ENCODE measurements at places on chromosomes 11 and 22.
A peak's percentile ranks its signal among the peaks of the same experiment; 100 is the strongest.

DNA sequence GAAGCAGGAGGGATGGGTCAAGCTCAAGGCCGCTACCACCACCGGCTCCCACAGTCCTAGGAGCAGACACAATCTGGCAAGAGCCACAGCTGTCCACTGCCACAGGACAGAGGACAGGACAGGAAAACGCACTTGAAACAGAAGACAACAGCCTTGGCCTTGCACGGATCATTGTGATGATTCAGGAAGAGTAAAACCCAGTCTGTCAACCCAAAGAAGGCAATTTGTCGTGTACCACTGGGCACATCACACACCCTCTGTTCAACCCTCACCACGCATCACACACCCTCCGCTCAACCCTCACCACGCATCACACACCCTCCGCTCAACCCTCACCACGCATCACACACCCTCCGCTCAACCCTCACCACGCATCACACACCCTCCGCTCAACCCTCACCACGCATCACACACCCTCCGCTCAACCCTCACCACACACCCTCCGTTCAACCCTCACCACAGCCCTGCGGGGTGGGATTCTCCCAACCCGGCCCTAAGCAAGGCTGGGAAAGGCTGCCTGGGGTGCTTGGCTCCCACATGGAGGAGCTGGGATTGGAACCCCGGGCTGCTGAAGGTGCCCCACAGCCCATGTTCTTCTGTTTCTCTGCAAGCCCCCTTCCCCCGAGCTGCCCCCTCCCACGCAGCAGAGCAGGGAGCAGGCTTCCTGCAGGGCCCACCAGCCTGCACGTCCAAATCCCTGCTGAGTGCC, 11.3 kb upstream of the CDC42BPG start:
- peak; percentile 83 for DNase-seq

DNA sequence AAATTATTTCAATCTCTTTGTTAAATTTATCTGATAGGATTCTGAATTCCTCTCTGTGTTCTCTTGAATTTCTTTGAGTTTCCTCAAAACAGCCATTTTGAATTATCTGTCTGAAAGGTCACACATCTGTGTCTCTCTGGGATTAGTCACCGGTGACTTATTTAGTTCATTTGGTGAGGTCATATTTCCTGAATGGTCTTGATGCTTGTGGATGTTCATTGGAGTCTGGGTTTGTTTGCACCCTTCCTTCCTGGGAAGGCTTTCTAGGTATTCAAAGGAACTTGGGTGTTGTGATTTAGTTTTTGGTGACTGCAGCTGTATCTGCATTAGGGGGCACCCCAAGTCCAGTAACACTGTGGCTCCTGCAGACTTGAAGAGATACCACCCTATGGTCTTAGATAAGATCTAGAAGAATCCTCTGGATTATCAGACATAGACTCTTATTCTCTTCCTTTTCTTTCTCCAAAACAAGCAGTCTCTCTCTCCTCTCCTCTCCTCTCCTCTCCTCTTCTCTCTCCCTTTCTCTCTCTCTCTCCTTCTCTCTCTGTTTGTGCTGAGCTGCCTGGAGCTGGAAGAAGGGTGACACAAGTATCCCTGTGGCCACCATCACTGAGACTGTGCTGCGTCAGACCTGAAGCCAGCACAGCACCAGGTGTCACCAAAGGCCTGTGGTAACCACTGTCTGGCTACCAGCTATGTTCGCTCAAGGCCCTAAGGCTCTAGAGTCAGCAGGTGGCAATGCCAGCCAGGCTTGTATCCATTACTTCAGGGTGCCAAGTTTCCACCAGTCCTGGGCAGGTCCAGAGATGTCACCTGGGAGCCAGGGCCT, 3.3 kb upstream of the HEPN1 start:
- peak; percentile 24 for DNase-seq

DNA sequence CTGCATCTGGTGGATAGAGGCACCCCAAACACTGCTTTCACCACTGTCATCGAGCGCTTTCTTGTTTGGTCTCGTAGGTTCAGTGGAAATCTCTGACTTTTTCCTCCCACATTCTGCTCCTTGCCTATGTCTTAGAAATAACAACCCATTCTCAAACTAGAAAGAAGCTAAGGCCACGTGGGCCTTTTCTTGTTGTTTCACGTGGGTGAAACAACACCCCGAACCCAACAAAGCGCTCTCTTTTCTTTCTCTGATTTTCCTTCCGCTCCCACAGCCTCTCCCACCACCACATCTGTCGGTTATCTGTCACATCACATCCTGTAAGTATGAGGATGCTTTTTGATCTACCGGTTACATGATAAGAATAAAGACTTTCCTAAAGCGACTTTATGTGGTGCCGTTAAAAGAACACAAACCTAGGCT, 77.1 kb downstream of the LINC01488 start:
- no peak for DNase-seq

- no peak for DNase-seq
Observed at GRCh38 chr11:62400281-62400680, 18.6 kb upstream of the SCGB1A1 start.

DNA sequence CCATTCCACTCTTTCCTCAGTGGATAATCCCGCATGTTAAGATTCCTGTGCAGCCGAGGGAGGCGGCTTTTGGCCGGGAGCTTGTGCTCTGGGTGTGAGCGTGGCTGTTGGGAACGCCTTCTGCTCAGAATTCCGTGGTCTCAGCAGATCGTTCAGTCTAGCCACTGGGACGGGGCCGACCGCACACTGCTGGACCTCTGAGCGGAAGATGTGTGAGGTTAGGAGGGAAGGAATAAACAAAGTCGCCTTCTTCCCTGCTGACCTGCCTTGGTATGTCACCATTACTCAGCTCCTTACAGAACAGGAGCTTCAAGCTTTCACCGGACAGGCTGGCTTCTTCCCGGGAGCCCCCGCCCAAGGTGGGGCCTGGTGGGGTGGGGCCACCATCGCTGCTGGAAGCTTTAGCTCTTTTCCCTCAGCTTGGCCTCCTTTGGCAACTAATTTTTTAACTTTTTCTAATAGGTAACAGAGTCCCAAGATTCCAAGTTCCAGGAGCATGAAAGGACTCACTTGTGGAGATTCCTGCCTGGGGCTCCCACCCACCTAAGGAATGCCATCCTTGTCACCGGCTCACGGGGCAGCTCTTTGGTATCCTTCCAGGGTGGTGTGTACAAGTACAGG, 22.5 kb upstream of the SEPTIN5 start:
- peak; percentile 82 for DNase-seq
